ENCODE measurements at places on chromosomes 11 and 22.

DNA sequence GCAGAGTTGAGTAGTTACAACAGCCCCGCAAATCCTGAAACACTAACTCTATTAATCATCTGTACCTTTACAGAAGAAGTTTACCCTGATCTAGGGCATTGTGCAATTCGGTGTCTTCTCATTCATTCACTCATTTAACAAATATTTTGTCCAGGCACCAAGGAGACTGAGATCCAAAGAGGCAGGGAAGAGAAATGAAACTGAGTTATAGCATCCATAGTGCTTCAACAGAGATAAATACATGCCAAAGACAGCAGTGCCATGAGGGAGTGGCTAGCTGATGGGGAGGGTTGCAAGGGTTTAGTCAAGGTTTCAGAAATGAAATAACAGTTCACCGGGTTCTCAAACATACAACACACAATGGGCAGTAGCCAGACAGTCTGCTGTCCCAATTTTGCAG lies 40.2 kb upstream of the MTNR1B start:
- DNase-seq, result no peak

DNA sequence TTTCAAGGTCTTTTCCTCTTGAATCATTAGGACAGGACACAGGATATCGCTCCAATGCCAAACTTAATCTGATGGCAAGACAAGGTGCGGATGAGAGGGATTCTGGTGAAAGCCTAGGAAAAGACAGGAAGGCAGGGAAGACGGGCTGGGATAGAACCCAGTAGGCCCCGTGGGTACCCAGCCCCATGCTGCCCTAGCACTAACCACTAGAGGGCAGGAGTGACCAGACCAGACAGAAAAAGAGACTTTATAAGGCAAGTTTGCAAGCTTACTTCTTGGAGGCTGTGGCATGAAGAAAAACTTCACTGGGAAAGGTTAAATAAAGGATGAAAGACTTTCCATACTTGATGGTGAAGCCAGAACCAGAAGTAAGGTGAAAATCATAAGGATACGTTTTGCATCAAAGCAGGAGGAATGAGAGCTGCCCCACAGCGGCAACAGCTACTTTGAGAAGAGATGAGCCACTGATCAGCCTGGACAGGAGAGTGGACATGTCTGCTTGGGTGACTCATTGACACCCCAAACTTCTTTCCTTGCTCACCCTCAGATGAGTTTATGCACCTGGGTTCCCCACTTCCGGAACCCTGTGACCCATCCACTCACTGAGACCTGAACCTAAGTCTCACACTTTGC lies 39.8 kb downstream of the SYN3 start:
- peak; percentile 63 for DNase-seq

- no peak for DNase-seq
Measured at GRCh38 chr11:66936311-66936711, 21.9 kb downstream of the PC start.

DNA sequence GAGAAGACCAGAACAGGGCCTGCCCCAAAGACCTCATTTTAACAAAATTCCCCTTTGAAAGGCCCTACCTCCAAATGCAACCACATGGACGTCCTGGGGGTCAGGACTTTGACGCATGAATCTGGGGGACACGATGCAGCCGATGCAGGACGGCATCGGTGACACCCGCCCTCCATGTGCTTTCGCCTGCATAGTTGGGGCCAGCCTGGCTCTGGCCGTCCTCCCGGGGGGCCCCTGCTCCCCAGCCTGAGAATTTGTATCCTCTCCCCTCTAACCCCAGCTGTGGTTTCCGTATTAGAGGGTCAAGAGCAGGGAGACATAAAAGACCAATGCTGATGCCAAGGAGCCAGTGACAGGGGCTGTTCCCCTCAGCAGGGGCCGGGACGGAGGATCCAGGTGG lies 18.4 kb upstream of the BRSK2 start:
- DNase-seq, result no peak

DNA sequence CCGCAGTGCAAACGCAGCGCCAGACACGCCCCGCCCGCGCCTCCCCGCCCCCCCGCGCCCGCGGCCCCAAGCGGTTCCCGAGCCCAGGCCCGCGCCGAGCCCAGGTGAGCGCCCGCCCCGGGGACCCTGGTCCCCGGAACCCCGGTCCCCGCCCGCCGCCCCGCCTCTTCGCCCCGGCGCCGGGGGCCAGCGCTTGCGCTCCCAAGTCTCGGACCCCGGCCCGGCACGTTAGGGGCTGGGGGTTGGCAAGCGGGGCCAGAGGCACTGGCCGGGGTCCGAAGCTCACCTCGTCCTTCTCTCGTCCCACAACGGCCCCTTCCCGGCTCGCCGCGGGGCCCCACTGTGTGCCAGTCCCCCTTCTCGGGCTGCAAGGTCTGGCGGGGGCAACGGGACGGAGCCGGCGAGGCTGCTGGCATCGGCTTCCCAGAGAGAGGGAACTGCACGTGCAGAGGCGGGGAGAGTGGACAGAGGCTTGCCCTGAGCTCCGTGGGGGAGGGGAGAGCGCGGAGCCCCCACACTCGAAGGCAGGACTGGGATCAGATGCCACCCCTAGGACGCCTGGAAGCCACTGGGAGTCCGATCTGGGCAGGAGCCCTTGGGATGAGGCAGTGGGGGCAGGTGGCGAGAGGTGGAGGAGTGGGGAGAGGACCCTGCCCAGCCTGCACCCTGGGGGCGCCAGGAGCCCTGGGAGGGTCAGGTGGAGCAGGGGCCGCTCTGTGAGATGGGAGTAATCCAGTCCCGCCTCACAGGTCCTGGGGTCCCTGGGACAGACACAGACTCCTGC lies 1.8 kb upstream of the AIFM3 start:
- no peak for DNase-seq

- DNase-seq, result no peak
Measured at GRCh38 chr22:50730013-50730891, 7.8 kb upstream of the ACR start.

DNA sequence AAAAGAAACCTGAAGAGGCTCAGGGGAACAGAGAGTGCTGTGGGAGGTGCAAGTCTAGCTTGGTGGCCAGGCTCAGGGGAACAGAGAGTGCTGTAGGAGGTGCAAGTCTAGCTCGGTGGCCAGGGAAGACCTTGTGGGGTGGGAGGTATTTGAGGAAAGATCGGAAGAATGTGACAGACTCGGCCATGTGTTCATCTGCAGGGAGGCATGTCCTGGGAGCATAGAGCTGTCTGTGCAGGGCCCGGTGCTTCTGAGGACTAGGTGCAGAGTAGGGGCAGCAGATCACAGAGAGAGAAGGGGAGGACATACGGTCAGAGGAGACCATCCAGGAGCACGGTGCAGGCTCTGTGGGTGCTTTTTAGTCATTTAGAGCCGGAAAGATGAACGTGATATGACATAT lies 10.8 kb downstream of the IFITM10 start:
- no peak for DNase-seq

- no peak for DNase-seq
Measured at GRCh38 chr11:74257959-74258553, 53.4 kb downstream of the P4HA3 start.

DNA sequence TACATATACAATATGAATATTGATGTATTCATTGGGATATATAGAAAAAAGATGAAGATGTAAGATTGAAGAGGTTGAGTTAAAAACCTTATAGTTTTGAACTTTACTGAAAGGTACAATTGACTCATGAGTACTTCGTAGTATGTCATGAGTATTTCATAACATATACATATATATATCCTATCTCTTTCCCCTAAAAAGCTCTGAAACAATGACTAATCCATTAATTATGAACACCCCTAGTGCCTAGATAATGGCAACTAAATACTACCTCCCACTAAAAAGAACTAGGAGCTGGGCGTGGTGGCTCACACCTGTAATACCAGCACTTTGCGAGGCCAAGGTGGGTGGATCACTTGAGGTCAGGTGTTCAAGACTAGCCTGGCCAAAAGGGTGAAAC lies 31.5 kb downstream of the SLC35F2 start:
- no peak for DNase-seq

GRCh38 chr11:84455691-84456090 lies 1169.5 kb upstream of the CCDC90B start:
- no peak for DNase-seq

GRCh38 chr22:35148866-35149548 lies 83.0 kb downstream of the ISX start:
- DNase-seq, result no peak

DNA sequence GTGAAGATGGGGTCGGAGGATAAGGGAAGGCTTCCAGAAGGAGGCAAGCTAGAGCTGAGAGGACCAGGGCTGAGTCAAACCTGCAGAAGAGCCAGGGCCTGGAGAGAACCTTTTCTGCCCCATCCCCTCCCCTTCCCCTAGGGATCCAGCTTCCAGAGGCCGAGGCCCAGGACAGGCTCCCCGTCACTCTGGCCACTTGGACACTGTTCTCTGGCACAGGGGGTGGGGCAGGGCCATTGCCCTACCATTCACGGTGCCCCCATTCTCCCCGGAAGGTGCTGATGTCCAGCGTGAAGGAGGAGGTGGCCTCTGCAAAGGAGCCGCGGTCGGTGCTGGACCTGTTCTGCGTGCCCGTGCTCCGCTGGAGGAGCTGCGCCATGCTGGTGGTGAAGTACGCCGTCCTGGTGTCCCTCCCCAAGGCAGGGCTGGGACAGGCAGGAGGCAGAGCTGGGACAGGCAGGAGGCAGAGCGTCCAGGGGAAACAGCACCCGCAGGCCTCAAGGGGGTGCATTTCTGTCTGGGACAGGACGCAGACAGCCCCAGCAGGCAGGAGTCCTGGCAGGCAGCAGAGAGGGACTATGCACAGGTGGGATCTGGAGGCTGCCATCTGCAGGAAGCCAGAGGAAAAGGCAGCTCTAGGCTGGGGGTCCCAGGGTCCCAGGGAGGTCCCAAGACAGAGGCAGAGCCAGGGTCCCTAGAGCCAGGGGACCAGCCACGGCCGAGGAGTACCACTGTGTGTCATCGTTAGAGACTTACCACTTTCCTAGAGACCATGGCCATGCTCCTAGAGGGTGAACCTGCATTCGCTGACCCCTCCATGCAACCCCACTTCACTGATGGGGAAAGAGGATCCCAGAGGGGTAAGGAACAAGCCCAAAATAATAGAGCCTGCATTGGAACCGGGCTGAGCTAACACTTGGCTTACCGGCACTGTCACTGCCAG lies 25.8 kb upstream of the SLC22A12 start:
- no peak for DNase-seq

DNA sequence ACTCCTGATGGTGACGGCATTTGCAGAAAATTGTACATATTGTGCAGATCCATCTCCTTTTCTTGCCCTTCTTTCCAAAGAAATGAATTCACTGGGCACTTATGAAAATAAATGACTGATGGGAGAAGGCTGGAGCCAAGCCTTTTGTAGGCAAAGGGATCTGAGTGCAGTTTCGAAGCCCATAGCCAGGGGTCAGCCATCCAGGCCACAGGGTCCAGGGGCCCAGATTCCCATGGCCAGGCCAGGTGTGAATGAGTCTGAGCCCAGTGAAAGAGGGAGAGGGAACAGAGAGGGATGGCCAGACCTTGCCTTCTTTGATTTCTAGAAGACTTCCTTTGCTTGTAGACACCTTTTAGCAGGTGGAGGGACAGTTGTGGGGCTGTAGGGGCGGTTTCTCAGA lies 209.1 kb downstream of the KIRREL3 start:
- DNase-seq, result no peak

GRCh38 chr11:134915212-134915611 lies 503.2 kb upstream of the B3GAT1 start:
- no peak for DNase-seq

- DNase-seq, result no peak
Measured at GRCh38 chr11:125170510-125171031, 6.0 kb downstream of the PKNOX2 start.

- no peak for DNase-seq
Measured at GRCh38 chr11:108881131-108881530, 216.3 kb downstream of the DDX10 start.

DNA sequence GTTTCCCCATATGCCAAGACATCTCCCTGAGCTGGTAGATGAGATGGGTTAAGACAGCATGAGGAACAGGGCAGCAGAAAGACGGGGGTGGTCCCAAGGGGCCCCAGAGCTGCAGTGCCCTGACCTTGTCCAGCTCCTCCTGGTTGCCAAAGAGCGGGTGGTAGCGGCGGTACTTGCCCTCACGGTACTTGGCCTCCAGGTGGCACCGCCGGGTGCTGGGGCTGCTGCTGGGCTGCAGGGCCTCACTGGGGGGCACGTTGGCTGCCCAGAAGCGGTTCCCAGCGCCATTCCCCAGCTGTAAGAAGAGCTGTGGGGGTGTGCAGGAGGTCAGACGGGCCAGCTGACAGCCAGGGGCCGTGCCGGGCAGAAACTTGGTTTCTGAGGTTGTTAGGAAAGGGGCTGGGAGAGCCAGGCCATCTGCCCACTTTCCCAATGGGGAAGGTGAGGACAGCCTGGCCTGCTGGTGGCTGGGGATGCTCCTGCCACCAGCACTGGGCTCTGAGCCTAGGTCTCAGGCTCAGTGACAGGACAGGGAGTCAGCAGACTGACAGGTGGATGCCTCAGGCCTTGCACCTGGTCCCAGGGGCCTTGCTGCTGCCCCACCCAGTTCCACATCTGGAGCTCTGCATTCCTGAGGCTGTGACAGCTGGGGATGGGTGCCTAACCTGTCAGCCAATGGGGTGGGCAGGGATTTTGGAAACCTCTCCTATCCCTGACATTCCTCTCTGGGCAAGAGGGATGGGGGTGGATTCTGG lies 30.0 kb upstream of the PDE2A start:
- DNase-seq, result no peak

DNA sequence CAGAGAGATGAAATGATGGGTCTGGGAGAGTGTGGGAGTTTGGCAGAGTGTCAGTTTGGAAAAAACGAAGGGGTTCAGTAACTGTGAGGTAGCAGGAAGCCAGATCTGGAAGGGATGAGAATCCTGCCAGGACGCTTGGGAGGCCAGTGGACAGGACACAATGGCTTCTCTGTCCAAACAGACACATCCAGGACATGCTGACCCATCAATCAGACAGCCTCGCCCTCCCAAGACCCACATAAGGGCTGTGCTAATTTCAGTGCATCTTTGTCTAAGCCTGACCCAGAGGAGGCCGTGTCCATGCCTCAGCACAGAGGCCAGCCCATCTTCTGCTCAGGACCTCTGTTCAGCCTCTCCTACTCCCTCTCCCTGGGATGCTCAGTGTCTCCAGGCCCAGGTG lies 576.5 kb upstream of the B3GAT1 start:
- no peak for DNase-seq

Measured in suppressor macrophage treated with lipopolysaccharide for 4 hours (primary cell).